ENCODE measurements at places on chromosomes 4 and X.

DNA sequence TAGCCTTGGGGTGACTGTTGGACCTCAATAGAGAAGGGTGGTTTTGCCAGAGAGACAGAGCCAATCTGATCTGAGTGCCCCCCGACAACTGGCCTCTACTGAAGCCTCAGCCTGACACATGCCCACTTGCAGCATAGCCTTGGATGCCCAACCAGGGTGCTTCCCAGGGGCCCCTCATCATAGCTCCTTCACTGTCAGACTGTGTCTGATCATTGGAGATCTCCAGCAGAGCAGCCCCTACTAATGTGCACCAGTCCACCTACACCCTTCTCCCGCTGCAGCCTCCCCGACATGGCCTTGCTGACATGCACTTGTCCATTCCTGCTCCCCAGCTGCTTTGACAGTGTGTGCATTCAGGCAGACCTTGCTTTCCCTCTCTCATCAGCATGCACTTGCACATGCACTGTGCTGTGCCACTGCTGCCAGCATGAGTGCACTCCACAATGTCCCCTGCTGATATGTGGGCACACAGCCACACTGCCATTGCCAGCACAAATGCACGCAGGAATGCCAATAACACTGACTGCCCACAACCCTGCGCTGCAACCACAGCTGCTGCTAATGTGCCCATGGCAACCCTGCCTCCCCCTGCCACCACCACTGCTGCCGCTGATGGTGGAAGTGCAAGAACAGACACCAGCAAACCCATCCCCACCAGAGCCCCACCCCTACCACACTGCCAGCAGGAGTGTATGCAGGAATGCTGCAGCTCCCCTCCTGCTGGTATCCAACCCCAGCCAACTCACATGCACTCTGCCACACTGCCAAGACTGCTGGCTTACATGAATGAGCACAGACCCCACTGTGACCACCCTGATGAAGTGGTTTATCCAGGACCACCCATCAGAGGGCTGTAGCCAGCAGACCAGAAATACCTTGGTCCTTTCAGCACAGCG is 68.1 kb upstream of the ZMAT1 start:
- DNase-seq = no peak

DNA sequence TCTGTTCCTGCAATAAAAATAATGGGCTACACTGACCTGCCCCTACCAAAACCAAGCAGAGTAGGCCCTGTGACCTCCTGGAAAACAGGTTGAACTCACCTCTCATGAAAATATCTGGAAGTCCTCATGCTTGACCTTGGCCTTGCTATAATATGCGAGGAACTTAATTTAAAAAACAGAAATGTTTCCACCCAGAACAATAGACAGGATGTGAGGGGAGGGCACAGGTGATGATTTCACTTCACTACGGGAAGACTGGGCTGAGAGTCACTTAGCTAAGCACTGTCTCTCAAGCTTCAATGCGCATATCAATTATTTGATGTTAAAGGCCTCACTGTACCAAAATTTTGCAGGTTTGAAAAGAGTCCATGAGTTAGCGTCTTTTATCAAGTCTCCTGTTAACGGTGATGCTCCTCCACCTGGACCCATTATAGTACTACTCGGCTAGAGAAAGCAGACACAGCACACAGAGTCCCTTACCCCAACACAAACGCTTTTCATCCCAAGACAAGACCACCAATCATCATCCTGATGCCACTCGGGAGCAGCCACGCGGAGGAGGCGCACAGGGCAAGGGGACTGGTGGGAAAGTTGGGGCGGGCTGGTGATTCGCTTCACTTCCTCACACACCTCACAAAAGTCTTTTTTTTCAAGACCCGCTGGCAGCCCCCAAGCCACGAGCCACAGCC is 25.9 kb downstream of the ZNF721 start:
- no peak for DNase-seq

DNA sequence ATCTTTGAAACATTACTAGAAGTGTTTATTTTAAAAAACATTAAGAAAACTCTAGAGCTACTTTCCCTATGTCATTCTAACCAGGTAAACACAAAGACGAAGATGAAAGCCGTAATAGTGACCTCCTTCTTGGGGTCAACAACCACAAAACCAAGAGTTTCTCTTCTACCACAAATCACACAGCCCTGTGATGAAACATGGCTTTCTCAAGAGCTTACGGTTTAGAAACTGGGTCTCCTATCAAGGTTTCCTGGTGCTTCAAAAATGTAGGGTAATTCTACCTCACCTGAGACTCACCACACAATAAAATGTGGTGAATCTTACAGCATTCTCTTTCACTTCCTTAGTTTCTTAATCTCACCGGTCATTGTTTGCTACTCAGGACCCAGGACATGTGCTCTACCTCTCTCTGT is 50.9 kb downstream of the CORIN start:
- no peak for DNase-seq

GRCh38 chrX:150903110-150903508 is 4.6 kb upstream of the CD99L2 start:
- DNase-seq = no peak

DNA sequence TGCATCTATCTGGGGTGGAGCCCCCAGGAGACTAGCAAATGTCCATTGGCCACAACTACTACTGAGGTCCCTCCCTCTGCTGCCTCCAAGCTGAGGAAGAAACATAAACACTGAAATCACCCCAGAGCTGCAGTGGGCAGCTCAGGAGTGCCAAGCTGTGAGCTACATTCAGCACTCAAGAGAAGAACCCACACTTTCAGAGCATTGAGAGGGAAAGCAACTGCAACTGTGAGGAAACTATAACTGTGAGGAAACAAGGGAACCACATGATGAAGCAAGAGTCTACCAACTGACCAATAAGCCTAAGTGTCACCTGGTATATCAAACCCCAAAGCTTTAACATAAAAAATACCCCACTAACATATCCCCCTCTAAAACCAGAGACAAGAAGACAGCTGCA is 373.5 kb upstream of the TACR3 start:
- DNase-seq = no peak

DNA sequence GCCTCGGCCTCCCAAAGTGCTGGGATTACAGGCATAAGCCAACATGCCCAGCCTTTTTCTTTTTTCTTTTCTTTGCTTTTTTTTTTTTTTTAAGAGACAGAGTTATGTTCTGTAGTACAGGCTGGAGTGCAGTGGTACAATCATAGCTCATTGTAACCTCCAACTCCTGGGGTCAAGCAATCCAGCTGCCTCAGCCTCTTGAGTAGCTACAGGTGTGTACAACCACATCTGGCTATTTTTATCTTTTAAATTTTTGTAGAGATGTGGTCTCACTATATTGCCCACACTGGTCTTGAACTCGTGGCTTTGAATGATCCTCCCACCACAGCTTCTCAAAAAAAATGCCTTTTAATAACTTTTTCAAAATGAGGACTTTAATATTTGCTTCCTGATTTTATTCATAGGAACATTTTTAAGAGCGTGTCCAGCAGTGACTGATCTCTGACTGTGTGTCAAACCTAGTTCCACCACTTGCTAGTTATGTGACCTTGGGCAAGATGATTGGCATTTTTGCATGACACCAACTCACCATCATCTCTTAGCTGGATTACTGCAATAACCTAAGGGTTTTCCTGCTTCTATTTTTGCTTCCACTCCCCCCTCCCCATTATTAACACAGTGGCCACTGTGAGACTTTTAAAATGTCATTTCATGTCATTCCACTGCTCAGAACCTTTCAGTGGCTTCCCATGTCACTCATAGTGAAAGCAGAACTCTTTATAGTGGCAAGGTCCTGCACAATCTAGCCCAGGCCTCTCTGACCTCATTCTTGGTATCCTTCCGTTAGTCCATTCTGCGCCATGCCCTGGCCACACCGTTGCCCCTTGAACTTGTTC is 4.5 kb upstream of the TNIP3 start:
- peak; percentile 97 for DNase-seq
